ENCODE measurements at places on chromosomes 12 and 14.

DNA sequence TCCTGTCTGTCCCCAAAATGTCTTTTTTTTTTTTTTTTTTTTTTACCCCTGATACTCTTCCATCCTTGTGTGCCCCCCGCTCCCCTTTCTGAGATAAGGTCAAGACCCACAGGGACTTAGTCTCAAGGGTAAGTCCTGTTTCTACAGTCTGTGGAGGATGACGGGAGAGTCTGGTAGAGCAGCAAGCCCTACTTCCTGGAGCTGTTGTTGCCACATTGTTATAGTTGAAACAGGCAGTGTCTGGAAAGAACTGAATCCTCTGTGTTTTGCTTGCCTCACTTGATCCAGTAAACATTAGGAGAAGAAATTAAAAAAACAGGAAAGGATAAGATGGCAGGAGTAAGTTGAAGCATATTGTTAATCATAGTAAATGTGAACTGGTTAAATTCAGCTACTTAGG, 45.5 kb downstream of the ZNF664 start:
- no peak for DNase-seq

GRCh38 chr14:77638771-77639171, 22.3 kb upstream of the SPTLC2 start:
- DNase-seq, result peak; percentile 23

GRCh38 chr12:53006810-53007309, 604 bp downstream of the EIF4B start:
- DNase-seq, result peak; percentile 77

DNA sequence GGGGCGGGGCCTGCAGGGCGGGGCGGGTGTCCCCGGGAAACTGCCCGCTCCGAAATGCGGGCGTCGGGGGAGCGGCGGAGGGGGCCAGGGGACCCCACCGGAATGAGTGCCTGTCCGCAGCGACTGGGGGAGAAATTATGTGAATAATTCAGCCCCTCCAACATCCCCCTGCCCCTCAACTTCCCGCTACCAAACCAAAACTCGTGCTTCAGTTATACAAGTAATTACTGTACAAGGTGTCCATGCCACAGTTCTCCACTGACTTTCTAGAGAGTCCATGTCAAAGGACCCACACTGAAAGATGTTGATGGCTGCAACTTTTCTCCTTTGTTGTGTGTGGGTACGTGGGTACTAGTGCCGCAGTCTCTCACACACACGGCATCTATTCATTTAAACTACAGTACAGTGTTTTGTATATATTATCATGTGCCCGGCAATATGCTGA, 414 bp upstream of the CDK17 start:
- peak; percentile 71 for DNase-seq

DNA sequence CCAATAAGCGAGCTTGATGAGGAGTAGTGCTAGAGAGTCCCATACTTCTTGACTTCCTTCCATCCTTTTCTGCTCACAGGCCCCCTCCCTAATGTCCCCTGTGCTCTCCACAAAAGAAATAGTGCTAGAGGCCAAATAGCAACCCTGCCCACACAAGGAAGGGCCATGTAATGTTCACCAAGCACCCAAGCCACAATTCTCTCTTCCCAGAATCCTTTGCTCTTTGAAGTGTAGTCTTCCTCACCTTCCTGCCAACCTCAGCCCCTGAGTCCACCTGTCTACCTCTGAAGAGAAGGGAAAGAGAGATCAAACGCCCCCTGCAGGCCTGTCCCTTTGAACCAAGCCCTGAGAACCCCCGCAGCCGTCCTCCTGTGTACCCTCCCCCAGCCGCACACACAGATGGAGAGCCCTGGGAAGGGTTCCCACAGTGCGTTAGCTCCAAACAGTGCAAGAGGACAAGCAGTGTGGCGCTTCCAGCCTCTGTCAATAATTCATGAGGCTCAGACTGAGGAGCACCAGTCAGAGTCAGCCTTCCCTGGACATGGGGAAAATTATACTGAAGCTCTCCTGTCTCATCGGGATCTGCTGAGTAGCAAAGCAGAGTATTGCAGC, 1.9 kb upstream of the DHRS4 start:
- DNase-seq, result no peak

- DNase-seq, result no peak
Observed at GRCh38 chr12:46494424-46494823, 121.9 kb upstream of the SLC38A2 start.

GRCh38 chr14:102935756-102936155, 13.3 kb downstream of the AMN start:
- DNase-seq, result no peak

DNA sequence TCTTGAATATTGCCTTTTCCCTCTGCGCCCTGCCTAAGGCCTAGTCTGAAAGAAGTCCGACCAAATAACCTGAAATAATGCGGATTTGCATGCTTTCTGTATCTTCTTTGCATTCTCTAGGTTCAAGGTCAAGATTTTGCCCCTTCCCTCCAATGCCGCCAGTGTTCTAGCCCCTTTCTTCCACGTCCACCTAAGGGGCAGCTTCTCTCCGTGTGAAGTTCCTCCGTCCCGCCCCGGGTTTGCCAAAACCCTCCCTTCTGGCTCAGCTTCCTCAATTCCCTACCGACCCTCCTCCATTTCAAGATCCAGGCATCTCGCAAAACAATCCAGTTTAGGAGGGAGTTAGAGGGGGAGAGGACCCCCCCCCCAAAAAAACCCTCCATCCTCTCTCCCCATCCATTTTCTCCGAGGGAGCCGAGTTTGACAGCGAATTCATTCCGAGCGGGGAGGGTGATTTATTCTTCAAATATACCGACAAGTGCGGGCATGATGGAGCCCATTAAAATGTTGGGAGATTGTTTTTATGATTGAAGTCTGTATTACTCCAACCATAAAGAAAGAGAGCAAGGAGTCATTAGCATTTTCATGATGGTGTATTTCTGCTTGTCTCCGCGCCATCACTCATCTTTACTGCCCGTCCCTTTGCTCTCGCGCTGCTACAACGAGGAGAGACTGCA, 20.9 kb upstream of the ATP5MC2 start:
- DNase-seq, result no peak

- no peak for DNase-seq
Observed at GRCh38 chr14:83356080-83356479, 1822.4 kb upstream of the SEL1L start.

- DNase-seq, result no peak
Observed at GRCh38 chr14:102019006-102019540, 54.7 kb downstream of the DYNC1H1 start.

DNA sequence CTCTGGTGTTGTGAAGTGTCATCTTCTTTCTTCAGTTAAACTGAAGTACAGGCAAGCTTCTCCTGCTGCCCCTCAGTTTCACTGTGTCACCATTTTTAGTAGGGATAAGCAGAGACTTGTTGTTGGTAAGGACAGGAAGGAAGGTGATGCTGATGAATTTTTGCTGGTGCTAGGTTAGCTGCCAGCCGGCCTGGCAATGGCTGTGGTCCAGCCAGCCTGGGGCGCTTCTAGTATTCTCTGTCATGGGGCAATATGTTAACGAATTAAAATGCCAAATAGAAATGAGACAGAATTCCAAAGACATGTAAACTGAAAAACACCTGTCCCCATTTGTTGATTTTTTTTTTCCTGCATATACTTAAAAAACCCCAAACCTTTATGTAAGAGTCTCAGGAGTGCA, 602.9 kb downstream of the DIO2 start:
- no peak for DNase-seq

DNA sequence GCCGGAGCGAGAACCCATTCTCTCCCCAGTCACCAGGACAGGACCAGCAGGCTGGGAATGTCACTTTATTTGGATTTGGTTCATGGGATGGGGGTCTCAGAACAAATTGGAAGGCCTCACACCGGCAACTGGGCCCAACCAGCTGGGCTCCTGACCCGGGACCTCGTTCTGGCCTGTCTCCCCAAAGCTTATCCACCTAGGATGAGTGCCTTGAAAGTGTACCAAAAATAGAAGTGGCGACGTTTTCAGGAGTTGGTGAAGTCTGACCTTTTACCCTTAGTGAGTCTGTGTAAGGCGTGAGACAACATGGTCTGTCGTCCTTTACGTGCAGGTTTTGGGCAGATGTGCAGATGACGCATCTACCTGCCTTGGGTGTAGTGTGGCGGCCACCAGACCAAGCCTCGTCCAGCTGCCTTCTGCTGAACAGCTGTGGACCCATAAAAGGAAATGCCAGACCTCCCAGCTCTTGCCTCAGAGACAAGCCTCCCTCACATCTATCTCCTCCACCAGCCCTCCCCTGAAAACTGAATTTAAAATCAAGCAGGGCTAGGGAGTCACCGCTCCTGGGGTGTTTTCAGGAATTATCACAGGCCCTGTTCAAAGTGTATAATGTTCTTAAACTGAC, 36.6 kb upstream of the CLMN start:
- DNase-seq, result no peak

DNA sequence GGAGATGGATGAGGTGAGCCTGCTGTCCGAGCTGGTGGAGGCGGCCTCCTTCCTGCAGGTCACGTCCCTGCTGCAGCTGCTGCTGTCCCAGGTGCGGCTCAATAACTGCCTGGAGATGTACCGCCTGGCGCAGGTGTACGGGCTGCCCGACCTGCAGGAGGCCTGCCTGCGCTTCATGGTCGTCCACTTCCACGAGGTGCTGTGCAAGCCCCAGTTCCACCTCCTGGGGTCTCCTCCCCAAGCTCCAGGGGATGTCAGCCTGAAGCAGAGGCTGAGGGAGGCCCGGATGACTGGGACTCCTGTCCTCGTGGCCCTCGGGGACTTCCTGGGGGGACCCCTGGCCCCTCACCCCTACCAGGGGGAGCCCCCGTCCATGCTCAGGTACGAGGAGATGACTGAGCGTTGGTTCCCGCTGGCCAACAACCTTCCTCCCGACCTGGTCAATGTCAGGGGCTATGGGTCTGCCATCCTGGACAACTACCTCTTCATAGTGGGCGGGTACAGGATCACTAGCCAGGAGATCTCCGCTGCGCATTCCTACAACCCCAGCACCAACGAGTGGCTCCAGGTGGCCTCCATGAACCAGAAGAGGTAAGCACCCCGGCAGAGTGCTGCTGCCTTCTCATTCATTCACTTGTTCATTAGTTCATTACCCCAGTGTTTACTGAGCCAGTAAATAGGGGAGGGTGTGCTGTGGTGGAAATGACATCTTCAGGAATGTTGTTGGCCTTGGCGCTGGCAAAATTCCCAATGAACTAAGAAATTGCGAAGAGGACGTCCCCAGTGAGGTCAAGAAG, 774 bp upstream of the MANSC4 start:
- DNase-seq, result peak; percentile 72

DNA sequence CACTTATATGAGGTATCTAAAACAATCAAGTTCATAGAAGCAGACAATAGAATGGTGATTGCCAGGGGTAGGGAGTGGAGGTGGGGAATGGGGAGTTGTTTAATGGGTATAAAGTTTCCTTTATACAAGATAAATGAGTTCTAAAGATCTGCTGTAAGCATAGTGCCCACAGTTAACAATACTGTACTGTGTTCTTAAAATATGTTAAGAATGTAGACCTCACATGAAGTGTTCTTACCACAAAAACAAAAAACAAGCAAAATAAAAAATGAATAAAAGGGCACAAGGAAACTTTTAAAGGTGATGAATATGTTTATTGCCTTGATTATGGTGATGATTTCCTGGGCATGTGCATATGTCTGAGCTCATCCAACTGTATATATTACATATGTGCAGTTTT, 211.8 kb downstream of the MSRB3 start:
- DNase-seq, result peak; percentile 63

- DNase-seq, result no peak
Observed at GRCh38 chr12:55172686-55173085, 46.5 kb downstream of the OR9K2 start.

- DNase-seq, result peak; percentile 11
Observed at GRCh38 chr12:107126796-107127481, 33.6 kb upstream of the CRY1 start.

DNA sequence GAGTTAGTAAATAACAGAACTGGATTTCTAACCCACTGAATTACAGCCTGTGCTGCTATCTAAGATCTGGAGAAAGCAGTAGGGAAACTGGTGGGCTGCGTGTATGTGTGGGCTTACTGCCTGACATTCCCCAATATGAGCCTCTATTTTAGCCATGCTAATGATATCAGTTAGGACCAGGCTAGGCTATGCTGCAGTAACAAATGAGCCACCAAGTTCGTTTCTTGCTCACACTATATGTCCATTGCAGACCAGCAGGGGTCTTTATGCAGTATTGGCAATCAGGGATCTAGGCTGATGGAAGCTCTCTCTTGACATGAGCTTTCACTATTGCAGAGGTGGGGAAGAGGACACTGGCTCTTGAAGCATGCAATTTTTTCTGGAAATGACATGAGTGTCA, 40.4 kb downstream of the FOS start:
- no peak for DNase-seq

- peak; percentile 55 for DNase-seq
Observed at GRCh38 chr12:122190842-122191668, 8.1 kb downstream of the LRRC43 start.

- no peak for DNase-seq
Observed at GRCh38 chr12:50753232-50753769, 10.6 kb upstream of the ATF1 start.

- peak; percentile 57 for DNase-seq
Observed at GRCh38 chr12:67068761-67069450, 200.3 kb upstream of the CAND1 start.

DNA sequence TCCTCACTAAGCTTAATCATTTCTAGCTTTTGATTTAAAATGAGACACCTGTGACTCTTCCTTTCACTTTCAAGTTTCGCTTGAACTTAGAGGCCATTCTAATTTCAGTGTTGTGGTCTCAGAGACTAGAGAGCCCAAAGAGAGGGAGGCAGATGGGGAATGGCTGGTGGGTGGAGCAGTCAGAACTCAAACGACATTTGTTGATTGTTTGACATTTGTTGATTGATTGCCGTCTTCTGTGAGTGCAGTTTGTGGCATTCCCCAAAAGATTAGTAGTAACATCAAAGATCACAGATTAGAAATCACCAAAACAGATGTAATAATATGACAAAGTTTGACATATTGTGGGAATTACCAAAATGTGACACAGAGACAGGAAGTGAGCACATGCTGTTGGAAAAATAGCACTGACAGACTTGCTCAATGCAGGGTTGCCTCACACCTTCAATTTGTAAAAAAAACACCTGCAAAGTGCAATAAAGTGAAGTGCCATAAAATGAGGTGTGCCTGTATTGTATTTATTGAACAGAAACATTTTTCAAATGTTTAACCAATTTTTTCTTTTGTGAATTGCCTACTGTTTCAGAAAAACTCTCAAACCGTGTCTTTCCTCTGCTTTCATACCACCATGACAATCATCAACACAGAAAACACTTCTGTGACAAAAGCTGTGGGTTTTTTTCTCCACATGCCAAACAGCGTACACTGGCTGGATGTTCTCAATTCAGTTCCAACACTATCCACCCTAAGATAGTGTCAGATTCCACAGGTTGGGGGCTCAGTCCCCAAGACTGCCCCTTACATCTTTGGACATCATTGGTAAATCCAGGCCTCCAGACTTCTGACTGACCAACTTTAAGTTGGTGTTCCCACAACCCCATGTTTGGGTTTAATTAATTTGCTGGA, 376.3 kb upstream of the RGS6 start:
- peak; percentile 76 for DNase-seq

- peak; percentile 6 for DNase-seq
Observed at GRCh38 chr12:118850244-118850825, 131.0 kb upstream of the SRRM4 start.

DNA sequence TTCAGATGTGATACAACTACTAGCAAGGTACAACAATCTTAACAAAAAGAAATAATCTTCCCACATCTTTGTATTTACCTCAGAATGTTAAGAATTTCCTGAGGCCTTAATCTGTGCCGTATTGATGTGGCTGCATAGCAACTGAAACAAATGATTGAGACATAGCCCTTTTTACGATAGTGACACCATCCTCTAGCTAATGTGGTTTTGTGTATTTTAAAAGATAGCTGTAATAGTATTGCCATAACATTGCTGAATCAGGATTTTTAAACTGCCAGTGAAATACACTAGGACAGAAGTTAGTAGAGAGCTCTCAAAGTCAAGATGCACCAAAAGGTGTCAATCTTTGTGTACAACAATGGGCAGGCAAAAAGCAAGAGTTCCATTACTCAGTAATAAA, 11.9 kb downstream of the NPAS3 start:
- DNase-seq, result peak; percentile 29

Measured in SW480 (cell line).